Activated naive CD4-positive, alpha-beta T cell treated with Interleukin-2 at 50 U/mL for 16 hours (primary cell): ENCODE measurements at places on chromosomes 1 and 21.

DNA sequence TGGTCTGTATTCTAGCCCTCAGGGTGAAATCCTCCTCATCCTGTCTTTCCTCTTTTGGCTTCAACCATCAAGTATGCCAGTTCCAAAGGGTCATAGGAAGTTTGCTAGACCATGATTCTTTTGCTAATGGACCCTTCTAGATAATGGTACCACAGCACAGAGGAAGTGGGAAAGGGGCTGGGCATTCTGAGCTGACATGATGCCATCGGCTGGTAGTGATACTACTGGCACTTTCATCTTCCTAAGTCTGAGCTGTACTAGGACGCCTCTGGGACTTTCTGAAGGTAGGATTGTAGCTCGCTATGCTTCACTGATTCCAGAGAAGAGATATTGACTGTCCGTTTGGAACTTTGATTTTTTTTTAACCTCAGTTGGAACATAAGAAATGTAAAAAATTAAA is 11.4 kb downstream of the FASLG start:
- peak; percentile 36 for DNase-seq

DNA sequence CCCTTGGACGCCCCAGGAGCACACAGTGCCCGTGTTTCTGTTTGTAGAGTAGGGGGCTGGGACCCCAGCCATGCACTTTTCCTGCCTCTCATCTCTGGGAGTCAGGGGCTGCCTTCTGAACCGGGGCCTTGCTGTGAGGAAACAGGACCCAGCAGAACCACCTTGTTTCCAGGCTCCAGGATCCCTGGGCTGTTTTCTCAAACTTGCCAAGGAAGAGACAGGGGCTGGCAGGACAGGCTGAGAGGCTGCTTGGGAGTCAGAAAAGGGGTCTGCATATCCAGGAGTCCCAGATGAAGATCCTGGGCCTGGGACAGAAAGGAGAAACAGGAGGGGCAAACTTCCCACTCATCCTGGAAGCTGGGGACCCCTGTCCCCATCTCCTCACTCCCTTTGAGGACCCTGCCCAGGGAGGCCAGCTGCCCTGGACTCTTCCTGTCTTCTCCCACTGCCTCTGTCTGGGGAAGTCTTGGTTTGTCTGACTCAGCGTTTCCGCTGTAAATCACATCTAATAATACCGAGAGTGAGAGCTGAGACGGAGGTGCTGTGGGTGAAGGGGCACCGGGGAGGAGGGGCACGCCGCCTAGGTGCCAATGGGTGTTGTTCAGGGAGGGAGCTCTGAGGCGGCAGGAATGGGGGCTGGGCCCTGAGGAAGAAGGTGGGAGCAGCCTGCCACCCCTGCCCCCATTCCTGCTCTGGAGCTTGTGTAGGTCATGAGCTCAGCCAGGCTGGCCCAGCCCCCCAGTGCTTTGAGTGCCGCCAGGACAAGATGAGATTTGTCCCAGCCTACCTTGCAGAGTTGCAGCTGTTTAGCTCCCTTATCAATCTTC is 16.7 kb downstream of the POU3F1 start:
- DNase-seq: peak; percentile 82

- peak; percentile 71 for DNase-seq
Measured at GRCh38 chr1:153465811-153466636, 5.6 kb upstream of the S100A7 start.

DNA sequence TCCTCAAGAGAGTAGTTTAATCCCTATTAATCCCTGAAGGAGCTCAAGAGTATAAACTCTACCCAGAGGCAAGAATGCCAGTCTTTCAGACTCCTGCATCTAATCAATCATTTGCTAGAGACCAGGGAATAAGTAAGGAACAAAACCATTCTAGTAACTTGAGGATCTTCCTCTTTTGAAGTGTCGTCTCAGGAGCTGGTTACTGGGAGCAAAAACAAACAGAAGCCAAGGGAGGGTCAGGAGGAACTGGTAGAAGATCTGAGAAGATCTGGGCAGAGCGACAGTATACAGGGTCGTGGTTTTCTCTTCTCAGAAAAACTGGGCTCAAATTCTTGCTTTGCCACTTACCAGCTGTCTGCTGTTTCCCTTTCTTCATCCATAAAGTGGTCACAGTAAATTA is 69.3 kb downstream of the RPS6KA1 start:
- no peak for DNase-seq

DNA sequence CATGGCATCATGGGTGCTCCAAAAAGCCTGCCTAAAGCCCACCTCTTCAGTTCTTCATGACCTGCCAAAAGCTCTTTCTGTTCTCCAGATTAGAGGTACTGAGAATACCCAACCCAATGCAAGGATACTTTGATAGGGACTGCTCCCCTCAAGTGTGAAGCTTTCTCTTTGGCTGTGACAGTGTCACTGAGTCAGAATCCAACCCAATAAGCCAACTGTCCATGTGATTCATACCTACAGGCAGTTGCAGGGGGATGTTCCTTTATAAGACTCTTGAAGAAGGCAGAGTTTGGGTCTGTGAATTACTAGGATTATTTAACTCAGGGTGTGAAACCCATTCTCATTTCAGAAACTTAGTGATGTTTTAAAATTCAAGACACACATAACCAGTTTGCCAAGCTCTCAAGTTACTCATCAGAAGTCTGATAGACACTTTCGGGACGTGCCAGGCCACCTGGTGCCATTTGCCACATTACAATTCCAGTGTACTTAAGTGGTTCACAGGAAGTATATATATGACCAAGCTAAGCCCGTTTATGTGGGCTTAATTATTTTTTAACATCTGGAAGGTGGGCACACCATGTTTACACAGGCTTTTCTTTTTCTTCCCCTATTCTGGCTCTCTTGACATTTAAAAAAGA is 265.8 kb downstream of the NFIA start:
- no peak for DNase-seq

- DNase-seq: no peak
Measured at GRCh38 chr1:166705376-166706289, 133.6 kb upstream of the POGK start.

GRCh38 chr21:37536616-37537278 is 170.2 kb downstream of the DYRK1A start:
- DNase-seq: no peak

DNA sequence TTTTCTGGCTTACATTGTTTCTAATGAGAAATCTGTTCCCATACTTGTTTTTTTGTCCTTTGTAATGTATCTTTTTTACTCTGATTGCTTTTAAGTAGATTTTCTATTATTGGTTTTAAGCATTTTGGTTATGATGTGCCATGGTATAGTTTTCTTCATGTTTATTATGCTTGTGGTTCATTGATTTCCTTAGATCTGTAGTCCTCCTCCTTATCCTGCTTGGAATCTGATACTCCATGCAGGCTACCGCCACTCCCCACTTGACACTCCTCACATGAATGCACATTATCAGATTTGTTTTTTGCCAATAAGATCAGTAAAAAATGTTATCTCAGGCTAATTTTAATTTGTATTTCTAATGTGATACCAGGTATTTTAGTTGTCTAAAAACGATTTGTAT is 20.8 kb downstream of the UROD start:
- no peak for DNase-seq

DNA sequence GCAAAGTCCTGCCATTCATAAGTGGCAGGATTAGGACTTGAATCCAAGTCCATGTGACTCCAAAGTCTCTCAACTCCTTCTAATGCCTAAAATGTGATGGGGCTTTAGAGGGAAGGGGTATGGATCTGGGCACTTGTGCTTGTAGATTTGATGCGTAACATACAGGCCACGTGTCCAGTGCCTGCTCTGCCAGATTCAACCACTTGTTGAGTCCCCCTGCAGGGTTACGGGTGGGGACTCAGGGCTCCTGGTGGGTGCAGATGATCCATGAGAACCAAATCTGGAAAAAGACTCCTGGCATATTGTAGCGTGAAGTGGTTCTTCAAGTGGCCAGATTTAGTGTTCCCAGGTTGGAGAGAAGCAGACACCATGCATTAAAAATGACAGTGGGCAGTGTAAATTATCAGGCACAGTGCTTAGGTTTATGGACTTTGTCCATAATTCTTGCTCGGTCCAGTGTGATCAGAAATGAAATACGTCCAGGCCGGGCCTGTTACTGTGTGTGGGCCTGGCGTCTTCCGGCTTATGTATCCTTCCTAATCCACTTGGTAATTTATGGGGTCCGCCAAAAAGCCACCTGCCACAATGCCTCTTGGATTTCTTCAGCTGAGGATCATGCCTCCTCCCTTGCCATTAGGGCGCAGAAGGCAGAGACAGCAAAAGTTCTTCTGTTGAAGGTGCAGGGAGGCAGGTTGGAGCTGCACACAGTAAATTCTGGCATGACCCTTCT is 51.2 kb upstream of the LRP8 start:
- no peak for DNase-seq

DNA sequence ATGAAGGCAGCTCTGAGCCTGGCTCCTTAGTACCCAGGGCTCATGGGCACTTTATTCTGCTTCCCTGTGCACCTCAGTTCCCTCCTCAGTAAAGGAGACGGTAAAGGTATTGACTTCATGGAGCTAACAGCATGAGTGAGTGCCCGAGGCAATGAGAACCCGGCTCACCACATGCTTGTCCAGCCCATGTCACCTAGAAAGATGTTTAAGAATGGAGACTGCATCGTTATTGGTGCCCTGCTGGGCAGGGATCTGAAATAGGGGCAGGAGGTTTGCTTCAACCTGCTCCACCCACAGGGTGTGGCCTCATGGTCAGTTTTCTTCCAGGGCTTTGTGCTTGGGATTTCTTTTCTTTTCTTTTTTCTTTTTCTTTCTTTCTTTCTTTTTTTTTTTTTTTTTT is 7.0 kb upstream of the KCNE1 start:
- no peak for DNase-seq

- no peak for DNase-seq
Measured at GRCh38 chr1:58340185-58340584, 206.3 kb downstream of the OMA1 start.

DNA sequence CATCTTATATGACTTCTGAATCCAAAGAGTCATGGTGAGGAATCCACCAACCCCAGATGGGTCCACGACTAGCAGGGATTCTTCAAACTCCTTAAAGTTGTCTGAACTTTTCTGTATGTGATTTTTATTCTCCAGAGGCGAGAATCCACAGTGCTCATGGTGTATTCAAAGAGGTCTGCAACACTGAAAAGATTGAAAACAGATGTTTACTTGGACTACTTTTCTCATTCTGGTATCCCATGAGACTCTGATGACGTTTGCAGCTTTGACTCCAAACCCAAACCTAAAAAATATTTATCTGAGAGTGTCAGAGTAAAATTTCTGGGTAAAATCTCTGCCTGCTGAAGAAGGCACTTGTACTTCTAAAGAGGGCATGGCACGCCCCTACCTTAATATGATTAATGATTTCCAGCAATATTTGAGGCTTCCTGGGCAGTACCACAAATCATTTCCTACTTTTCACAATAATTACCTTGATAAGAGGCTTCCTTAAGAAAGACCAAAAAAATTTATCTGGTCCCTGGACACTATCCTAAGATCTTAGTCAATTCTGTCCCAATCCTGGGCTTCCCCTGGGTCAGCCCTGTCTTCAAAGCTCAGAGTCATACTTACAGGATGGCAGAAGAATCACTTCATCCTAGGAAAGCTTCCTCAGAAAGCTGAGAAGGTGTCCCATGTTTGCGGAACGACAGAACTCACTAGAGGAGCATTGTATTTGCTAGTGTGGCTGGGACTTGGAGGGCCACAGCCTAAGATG is 76.5 kb upstream of the MAP10 start:
- DNase-seq: no peak

DNA sequence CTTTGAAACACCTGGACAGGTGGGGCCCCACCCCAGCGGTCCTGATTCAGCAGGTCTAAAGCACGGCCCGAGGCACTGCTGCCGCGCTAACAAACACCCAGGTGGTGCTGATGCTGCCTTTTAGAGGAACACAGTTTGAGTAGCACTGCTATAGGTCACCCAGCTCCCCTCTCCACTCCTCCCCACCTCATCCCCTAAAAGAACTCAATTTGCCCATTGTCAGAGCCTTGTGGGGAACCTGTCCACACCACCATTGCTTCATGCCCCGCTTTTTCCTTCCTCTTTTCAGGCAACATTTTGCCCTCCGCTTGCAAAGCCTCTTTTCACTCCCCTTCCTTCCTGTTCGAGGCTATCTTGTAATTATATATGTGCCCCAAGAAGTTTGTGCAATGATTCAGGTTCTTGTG is 26.2 kb upstream of the PADI4 start:
- DNase-seq: no peak

- DNase-seq: no peak
Measured at GRCh38 chr1:23111600-23112535, 56.8 kb downstream of the LUZP1 start.

- no peak for DNase-seq
Measured at GRCh38 chr1:85708829-85709227, 595 bp upstream of the ZNHIT6 start.

- no peak for DNase-seq
Measured at GRCh38 chr1:186420923-186421322, 40.0 kb downstream of the PDC start.
